Activated CD4-positive, alpha-beta T cell treated with anti-CD3 and anti-CD28 coated beads, Interleukin-2, amount 10 ng/mL, durations not matched to agents 7 days and 5 days (primary cell): ENCODE measurements at places on chromosomes 1 and 21. TPM values are rescaled to one million over a fixed set of nuclear protein-coding genes. Genes with fewer than 3 reads are reported as not detected.

DNA sequence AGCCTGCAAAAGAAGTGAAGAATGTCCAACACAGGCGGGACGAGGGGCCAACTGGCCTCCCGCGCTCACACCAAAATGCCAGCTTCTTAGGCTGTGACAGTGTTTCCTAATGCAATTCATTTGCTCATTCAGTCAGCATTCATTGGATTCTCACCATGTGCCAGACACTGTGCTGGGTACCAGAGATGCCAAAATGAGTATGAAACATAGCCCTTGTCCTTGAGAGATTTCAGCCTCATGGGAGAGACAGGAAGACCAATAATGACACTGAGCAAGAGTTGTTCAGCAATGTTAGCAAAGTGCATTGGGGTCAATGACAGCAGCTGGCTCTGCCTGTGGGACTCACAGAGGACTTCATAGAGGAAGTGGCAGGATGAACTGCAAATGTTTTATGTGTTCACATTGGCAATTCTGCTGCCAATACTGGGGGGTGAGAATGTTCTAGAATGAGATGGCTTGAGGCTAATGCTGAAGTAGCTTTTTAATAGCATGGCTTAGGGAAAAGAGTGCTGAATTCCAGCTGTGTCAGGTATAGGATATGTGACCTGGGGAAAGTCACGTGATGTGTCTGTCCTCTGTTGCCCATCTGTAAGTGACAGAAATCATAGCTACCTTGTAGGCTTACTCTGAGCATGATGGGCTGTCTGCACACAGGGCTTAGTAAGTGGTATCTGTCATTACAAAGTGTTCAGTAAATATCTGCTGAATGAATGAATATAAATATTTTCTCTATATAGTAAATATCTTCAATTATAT is 58.3 kb upstream of the KIF26B start:
- no peaks in the 10 kb centered on the region for H3K27me3 ChIP-seq
- no peaks in the 10 kb centered on the region for H3K4me1 ChIP-seq

GRCh38 chr1:40818264-40818961 is 34.8 kb downstream of the KCNQ4 start:
- peaks cover 8% of the 10 kb centered on the region for H3K27me3 ChIP-seq
- peak overlapping the region; percentile 67 for H3K4me3 ChIP-seq
- H3K36me3 ChIP-seq = no peaks in the 10 kb centered on the region
- H3K4me1 ChIP-seq = peaks cover 19% of the 10 kb centered on the region
- peak overlapping the region; percentile 89 for H3K27ac ChIP-seq
- peak; percentile 90 for DNase-seq

Gene TAS1R1
- not detected for total RNA-seq

DNA sequence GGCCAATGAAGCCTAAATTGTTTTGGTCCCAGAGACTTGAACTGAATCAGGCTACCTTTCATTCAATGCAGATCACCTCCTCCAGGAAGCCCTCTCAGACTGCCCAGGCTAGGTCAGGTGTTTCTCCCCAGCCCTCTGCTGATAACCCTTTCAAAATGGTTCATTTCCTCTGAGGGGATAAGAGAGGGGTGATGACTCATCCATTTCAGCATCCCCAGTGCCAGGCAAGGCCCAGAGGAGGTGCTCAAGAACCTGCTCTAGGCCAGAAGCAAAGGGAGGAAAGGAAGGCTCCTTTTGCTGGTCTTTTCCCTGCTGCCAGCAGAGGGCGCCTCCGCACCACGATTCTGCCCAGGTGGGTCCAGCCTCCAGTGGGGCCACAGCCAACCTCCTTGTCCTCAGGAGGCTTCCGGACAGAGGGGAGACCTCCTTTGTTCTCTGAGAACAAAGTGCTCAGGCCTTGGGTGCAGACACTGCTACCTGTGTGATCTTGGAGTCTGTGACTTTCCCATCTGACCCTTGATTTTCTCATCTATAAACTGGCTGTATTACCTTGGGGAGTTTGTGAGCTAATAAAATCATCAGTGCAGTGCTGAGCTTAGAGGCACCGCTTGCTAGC is 45.3 kb upstream of the ARHGEF10L start:
- H3K36me3 ChIP-seq = no peaks in the 10 kb centered on the region
- DNase-seq = peak; percentile 61
- no peak overlapping the region for H3K27ac ChIP-seq
- H3K4me3 ChIP-seq = no peak overlapping the region
- H3K4me1 ChIP-seq = peaks cover 1% of the 10 kb centered on the region
- H3K27me3 ChIP-seq = peaks cover 5% of the 10 kb centered on the region

- no peak for DNase-seq
- no peak overlapping the region for H3K27ac ChIP-seq
- H3K27me3 ChIP-seq = peaks cover 22% of the 10 kb centered on the region
- no peaks in the 10 kb centered on the region for H3K36me3 ChIP-seq
- H3K4me3 ChIP-seq = no peak overlapping the region
- no peaks in the 10 kb centered on the region for H3K4me1 ChIP-seq
Measured at GRCh38 chr1:21537932-21538630, 28.9 kb downstream of the ALPL start.

- H3K4me3 ChIP-seq = no peak overlapping the region
- H3K27me3 ChIP-seq = peaks cover 4% of the 10 kb centered on the region
- H3K36me3 ChIP-seq = no peaks in the 10 kb centered on the region
- no peak overlapping the region for H3K27ac ChIP-seq
Measured at GRCh38 chr1:25523542-25523941, 19.9 kb upstream of the LDLRAP1 start.

DNA sequence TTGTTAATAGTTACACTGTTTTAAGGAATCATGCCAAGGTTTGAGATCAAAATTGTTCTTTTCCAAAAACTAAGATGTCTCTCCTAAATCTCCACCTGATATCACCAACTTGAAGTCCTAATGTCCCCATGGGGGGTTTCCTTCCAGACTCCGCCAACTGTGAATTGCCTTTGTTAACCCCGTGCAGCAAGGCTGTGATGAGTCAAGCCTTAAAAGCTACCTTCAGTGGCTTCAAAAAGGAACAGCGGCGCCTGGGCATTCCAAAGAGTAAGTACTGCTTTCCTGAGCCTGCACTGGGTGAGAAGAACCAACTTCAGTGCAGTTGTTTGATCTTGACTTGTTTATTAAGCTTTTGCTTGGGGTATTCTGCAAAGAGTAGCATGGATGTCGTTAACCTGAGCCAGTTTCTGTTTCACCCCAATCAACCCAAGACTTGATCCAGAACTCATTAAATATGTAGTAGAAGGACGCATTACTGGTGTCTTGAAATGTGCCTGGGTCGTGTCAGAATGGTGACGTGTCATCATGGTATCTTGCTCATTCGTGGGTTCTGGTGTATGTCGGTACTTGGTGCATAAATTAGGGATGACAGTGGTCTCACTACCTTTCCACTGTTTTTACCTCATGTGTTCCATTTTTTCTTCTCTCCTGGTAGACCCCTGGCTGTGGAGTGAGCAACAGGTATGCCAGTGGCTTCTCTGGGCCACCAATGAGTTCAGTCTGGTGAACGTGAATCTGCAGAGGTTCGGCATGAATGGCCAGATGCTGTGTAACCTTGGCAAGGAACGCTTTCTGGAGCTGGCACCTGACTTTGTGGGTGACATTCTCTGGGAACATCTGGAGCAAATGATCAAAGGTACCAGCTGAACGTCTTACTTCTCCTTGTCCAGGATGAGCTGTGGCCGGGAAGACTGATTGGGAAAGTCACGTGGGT is 8.7 kb downstream of the ETS2 start:
- H3K27ac ChIP-seq = no peak overlapping the region
- DNase-seq = no peak
- H3K4me3 ChIP-seq = no peak overlapping the region
- peaks cover 82% of the 10 kb centered on the region for H3K36me3 ChIP-seq
- H3K4me1 ChIP-seq = peaks cover 12% of the 10 kb centered on the region
- H3K27me3 ChIP-seq = no peaks in the 10 kb centered on the region

DNA sequence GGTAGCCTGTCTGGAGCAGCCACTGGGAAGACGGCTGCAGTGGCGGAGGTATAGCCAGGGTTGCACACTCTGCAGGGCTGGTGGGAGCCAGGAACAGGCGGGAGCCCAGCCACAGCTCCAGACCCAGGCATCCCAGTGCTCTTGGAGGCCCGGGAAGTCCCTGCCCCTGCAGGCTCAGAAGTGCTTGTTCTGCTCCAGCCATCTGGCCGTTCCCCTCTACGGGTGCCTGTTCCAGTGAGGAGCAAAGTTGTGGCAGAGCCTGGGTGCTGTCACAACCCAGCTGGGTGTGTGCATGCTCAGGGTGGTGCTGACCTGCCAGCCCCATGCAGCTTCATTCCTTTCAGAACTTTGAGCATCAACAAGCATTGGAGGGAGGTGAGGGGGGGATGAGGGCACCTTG is 31.7 kb upstream of the BACE2 start:
- peaks cover 8% of the 10 kb centered on the region for H3K27me3 ChIP-seq
- H3K36me3 ChIP-seq = no peaks in the 10 kb centered on the region
- H3K27ac ChIP-seq = no peak overlapping the region
- no peak overlapping the region for H3K4me3 ChIP-seq
- H3K4me1 ChIP-seq = no peaks in the 10 kb centered on the region

- DNase-seq = no peak
- H3K36me3 ChIP-seq = peaks cover 15% of the 10 kb centered on the region
- H3K4me1 ChIP-seq = peaks cover 6% of the 10 kb centered on the region
- no peaks in the 10 kb centered on the region for H3K27me3 ChIP-seq
- no peak overlapping the region for H3K4me3 ChIP-seq
- H3K27ac ChIP-seq = no peak overlapping the region
Measured at GRCh38 chr1:41766041-41766440, 152.7 kb downstream of the HIVEP3 start.

- H3K27me3 ChIP-seq = no peaks in the 10 kb centered on the region
- no peaks in the 10 kb centered on the region for H3K36me3 ChIP-seq
- no peak overlapping the region for H3K27ac ChIP-seq
- H3K4me1 ChIP-seq = no peaks in the 10 kb centered on the region
- H3K4me3 ChIP-seq = no peak overlapping the region
Measured at GRCh38 chr1:238767321-238767720, 619.0 kb upstream of the CHRM3 start.

GRCh38 chr1:66490816-66491215 is 43.1 kb upstream of the SGIP1 start:
- H3K27me3 ChIP-seq = peaks cover 3% of the 10 kb centered on the region
- DNase-seq = no peak
- no peak overlapping the region for H3K27ac ChIP-seq
- H3K36me3 ChIP-seq = no peaks in the 10 kb centered on the region

DNA sequence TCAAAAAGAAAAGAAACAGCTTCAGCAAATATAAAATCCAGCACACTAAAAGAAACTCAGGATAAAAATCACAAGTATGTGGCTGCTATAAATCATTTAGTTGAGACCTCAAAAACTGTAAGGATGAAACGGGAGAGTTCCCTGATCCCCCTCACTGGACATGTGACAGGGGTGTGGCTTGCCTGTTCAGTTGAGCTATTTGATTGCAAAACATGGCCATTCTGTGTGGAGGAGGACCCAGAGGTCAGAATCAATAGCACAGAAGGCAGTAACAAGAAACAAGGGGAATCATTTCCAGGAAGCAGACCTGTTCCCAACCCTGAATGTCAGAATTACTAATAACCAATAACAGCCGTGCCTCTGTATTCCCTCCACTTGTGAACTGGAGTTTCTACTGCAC is 27.9 kb downstream of the RBM11 start:
- DNase-seq = no peak
- no peak overlapping the region for H3K4me3 ChIP-seq
- H3K4me1 ChIP-seq = peaks cover 6% of the 10 kb centered on the region

- H3K4me3 ChIP-seq = no peak overlapping the region
- peaks cover 53% of the 10 kb centered on the region for H3K4me1 ChIP-seq
- no peaks in the 10 kb centered on the region for H3K27me3 ChIP-seq
- peaks cover 57% of the 10 kb centered on the region for H3K36me3 ChIP-seq
Measured at GRCh38 chr1:32307324-32307723, 15.4 kb downstream of the HDAC1 start.

Gene TMPRSS15
- not detected for total RNA-seq

GRCh38 chr1:103514920-103515503 is 10.5 kb upstream of the RNPC3 start:
- DNase-seq = peak; percentile 36
- H3K27me3 ChIP-seq = no peaks in the 10 kb centered on the region
- H3K27ac ChIP-seq = no peak overlapping the region

Gene GORAB
- 13.0 TPM for total RNA-seq

GRCh38 chr1:59013276-59013927 is 229.6 kb upstream of the JUN start:
- H3K27me3 ChIP-seq = peaks cover 5% of the 10 kb centered on the region
- H3K27ac ChIP-seq = peak overlapping the region; percentile 14
- peaks cover 19% of the 10 kb centered on the region for H3K4me1 ChIP-seq
- H3K4me3 ChIP-seq = no peak overlapping the region
- DNase-seq = no peak

DNA sequence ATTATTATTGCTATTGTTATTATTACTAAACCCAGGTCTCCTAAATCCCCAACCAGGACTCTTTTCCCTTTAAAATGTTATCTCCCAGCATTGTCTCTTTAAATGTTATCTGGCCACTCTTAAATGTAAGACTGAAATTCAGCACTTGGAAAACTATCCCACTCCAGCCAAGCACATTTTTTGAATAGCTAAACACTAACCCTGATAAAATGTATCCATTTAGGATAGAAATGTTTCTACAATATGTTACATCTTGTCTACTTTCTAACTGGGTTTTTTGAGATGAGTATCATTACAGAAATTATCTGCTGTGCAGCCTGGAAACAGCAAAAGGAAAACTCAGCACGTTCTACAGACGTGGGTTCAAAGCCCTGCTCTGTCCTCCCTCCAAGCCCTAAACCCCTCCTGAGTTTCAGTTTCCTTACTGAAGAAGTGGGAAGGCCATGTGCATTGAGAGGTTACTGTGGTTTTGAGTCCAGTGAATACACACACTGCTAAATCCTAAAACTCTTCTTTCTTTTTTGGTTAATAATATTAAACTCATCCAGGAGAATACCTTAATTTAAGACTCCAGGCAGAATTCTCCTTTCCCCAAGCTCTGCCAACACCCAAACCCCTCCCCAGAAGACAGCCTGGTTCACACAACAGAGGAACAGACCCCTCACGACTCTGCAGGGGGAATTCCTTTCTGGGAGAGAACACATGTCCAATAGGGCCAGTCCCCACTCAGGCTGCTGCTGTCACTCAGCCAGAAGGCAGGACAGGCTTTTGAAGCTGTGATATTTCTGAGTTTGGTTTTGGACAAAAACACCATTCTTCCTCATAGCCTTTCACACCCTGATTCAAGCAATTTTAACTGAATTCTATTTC is 41.9 kb downstream of the HIVEP3 start:
- no peak overlapping the region for H3K4me3 ChIP-seq
- H3K4me1 ChIP-seq = peaks cover 30% of the 10 kb centered on the region
- H3K36me3 ChIP-seq = no peaks in the 10 kb centered on the region

GRCh38 chr21:37848721-37849490 is 67.4 kb downstream of the KCNJ6 start:
- H3K27ac ChIP-seq = no peak overlapping the region
- H3K27me3 ChIP-seq = peaks cover 8% of the 10 kb centered on the region
- H3K4me3 ChIP-seq = no peak overlapping the region

- DNase-seq = no peak
- no peaks in the 10 kb centered on the region for H3K27me3 ChIP-seq
Measured at GRCh38 chr1:54169068-54169467, 16.3 kb upstream of the CDCP2 start.

Gene KLHDC7A
- not detected for total RNA-seq
